Activated CD8-positive, alpha-beta memory T cell treated with anti-CD3 and anti-CD28 coated beads for 1 hour (primary cell): ENCODE measurements at places on chromosomes 2 and 18.

GRCh38 chr18:11150271-11150615, 874 bp upstream of the PIEZO2 start:
- DNase-seq = no peak

DNA sequence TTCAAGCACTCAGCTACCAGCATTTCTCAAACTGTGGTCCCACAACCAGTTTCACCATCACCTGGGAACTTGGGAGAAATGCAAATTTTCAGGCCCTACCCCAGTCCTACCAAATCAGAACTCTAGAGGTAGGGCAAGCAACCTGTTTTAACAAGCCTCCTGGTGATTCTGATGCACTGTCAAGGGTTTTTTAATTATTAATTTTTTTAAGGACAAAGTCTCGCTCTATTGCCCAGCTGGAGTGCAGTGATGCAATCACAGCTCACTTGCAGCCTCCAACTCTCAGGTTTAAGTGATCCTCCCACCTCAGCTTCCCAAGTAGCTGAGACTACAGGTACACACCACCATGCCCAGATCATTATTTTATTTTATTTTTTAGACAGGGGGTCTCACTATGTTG, 7.8 kb downstream of the ACMSD start:
- DNase-seq = no peak

GRCh38 chr2:139033300-139033699, 253.1 kb upstream of the NXPH2 start:
- DNase-seq = no peak

DNA sequence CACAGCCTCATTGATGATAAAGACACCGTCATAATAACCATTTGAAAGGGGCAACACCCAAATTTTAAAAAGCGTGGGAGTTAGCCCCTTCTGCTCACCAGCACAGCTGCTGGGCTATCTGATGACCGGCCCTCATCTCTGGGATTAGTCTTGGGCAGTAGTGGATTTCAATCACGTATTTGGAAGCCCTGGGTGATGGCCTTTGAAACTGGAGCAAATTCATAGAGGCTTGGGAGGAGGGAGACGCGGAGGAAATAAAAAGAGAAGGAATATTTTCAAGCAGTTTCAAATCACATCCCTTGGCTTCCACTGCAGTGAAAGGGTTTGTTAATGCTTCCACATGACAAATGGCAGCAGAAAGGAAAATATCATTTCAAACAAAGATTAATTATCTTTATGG, 357.8 kb downstream of the ZNF516 start:
- DNase-seq = no peak

DNA sequence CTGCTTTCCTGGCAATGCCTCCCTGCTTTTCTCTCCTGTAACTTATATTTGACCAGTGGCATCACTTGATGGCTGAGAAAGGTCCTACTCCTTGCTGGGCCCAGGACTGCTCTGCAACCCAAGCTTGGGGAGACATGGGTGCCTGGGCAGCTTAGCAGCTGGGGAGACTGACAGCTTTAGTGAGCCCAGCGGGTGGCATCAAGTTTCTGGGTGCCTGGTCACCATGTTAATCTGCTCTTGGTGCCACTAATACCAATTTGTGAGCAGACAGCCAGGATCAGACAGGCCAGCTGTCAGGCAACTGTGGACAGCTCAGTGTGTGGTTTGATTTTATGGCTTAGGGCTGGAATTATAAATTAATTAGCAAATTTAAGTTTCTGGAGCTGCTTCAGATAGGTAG, 144.8 kb upstream of the GLI2 start:
- DNase-seq = no peak

- no peak for DNase-seq
These were observed 101.7 kb upstream of the ZNF236 start for GRCh38 chr18:76720683-76721082.

DNA sequence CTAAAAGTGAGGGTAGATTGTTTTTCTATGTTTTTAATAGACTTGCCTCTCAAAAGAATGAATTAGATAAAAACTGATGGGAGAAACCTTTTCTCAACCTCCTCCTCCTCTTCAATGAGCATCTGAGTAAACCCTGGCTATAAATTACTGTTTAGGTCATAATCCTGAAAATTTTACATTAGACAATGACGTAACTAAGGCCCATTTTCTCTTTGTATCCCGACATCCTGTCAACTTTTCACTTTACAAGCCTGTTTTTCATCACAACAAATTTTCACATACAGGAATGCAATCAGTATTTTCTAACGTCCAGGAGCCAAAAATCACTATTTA, 1.3 kb downstream of the SPIRE1 start:
- no peak for DNase-seq

GRCh38 chr2:164890544-164890943, 48.9 kb upstream of the COBLL1 start:
- DNase-seq = no peak

- no peak for DNase-seq
These were observed 389.8 kb downstream of the FIGN start for GRCh38 chr2:163345795-163346573.

DNA sequence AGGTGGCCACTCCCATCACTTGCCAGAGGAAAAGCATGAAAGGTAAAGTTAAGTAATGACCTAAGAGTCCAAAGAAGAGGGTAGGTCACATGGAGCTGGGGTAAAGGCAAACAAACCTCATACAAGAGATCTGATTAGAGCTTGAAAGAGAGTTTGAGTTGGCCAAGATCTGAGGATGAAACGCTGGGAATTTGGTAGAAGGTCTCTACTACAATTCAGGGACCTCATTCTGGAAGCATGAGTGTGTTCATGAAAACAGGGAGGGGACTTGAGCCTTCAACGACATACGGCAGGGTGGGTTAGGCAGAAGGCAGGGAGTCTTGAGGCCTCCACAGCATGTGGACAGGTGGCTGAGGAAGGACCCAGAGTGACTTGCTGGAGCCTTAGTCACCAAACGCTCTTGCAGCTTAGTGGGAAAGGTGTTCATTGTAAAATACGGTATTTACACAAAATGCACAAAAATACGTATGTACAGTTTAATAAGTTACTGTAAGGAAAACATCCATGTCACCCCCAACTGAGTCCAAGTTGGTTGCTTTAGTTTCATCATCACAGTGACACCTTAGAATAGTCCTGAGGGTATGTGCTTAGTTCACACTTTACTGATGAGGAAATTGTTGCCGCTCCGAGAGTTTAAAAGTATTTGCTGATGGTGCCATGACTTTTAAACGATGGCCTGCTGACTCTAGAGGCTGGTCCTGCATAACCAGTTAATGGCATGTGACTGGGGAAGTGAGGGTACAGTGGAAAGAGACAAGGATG, 5.0 kb upstream of the FARP2 start:
- DNase-seq = no peak

DNA sequence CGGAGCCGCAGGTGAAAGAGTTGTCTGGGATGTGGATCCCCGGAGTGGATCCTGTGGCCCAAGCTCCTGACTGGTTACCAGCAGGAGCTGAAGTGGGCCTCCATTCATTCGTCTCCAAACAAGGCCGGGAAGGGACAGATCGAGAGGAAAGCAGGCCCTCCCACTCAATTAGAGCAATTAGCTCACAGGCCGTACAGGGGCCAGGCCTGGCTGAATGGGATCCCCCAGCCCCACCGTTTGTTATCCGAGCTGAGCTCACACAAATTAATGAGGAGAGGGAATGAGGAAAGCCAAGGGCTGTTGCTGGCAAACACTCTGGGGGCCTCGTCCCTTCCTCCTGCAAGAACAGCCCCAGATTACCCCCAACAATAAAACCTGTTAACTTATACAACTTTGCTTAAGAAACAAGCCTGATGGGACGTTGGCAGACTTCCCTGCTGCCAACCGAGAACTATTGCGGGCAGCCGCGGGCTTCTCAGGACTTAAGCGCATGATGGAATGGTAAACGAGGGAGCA, 338.0 kb downstream of the BCL11A start:
- DNase-seq = no peak

DNA sequence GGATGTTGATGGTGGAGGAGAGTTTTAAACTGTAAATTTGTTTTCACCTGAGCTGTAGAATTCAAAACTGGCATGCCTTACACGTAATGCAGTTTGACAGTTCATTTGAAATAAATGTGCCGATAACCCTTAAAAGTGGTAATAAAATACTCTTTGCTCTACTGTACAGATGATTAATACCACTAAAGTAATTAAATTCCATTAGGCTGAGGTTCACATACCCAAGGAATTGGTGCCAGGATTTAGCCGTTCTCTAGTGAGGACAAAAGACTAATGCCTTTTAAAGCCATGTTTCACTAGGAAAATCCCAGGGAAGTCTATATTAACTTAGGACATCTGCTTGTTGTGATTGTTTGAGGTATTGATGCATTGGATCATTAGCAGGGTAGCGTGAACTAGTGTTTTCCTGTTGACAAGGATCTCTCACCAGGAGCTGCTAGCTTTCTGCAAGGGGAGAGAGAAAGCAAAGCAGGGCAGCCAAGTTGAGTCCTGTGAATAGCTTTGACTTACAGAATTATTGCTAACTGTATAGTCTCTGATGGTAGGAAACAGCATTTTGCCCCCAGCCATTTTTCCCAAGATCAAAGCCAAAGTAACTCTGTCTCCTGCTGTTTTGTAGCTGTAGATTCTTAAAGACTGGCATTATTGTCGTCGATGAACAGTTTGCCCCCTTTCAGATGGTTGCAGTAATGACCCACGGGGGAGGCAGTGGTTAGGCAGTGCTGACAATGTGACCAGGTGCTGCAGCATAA, 280.9 kb upstream of the FANCL start:
- DNase-seq = no peak

DNA sequence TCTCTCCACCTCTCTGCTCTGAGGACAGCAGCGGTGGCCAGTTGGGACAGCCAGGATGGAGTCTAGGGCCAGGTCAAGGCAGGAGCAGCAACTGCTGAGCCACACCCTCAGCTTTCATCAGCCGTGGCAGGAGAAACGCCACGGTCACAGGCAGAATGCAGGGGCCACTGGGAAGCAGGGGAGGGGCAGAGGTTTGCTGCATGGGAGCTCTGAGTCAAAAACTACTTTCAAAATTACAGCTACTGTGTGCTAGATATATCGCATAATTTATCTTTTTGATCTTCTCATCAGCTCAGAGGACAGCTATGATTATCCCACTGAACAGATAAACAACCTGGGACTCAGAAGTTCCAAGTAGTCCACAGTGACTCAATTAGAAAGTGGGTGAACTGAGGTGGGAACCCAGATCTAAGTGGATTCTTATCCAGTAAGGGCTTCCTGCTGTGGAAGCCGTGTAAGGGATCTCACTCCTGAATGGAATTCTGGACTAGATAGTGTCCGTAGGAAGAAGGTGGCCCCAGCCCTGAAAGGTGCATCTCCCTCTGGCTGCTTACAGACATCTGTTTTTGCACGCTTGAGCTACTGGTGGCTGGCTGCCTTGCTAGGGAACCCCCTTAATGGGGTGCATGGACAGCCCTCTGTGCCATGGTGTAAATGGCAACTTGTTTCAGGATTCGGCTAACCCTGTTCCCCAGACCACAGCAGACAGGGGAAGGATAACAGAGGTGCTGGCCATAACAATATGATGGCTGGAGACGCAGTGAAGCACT, 194.6 kb upstream of the SMAD2 start:
- DNase-seq = no peak

DNA sequence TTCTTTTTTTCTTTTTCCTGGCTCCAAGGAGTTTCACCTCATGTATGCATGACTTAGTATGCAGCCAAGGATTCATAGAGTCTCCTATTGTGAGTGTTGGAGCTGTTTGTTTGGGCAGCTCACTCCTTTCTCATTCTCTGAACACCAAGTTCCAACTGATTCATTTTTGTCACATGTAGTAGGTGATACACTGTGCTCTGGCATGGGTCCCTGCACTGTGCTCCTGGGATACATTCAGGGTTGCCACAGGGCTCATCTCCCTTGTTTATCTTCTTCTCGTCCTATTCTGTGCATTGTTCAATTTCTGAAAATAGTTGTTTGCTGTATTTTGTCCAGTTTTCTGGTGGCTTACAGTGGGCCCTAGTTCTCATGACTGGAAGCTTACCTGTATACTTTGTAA, 96.8 kb downstream of the ZNF407 start:
- DNase-seq = no peak

GRCh38 chr2:133816037-133816436, 247.8 kb upstream of the NCKAP5 start:
- DNase-seq = no peak

GRCh38 chr2:206820807-206821206, 55.4 kb downstream of the FASTKD2 start:
- no peak for DNase-seq

DNA sequence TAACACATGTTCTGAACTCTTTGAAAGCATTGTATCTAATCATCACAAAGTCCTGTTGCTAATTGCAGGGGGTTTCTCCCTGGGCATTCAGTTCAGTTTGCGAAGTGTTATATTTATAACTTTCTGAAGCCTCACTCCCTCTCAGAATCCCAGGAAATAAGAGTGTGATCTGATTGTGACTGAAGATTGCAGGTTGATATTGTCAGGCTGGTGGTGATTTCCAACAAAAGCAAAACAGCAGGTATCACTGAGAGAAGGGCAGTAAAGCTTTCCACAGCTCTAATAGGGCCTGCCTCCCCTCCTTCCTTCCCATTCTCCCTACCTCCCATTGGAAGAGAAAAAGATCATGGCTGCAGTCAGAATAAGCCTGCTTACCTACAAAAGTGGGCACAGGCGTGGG, 466.7 kb upstream of the FSHR start:
- no peak for DNase-seq

DNA sequence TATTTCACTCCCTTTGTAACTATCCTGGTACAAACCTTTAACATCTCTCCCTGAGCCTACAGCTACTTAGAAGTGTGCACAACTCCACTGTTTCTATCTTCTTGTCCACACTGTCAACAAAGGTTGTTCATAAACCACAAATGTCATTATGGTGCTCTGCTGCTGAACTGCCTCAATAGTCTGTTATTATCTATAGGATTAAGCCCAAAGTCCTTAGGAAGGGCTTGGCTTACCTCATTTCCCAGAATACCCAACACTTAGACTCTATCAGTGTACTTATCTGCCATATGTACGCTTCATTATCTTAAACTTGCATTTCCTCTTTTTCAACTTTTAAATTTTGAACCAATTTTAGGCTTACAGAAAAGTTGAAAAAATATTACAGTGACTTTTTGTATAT, 94.2 kb downstream of the HNMT start:
- no peak for DNase-seq

- DNase-seq = no peak
These were observed 526.4 kb downstream of the DPP10 start for GRCh38 chr2:114968748-114969400.

- no peak for DNase-seq
These were observed 240.5 kb downstream of the BCL2 start for GRCh38 chr18:63079114-63079513.

- DNase-seq = no peak
These were observed 49.5 kb downstream of the ATIC start for GRCh38 chr2:215361211-215361875.

GRCh38 chr2:88170472-88170892, 336 bp downstream of the THNSL2 start:
- no peak for DNase-seq

- DNase-seq = no peak
These were observed 10.1 kb upstream of the TMEM185B start for GRCh38 chr2:120233292-120233691.
